Activated CD4-positive, alpha-beta memory T cell treated with anti-CD3 and anti-CD28 coated beads, Interleukin-2, amount 10 ng/mL, durations not matched to agents 7 days and 5 days (primary cell): ENCODE measurements at places on chromosomes 3 and 15.
A peak's percentile ranks its signal among the peaks of the same experiment; 100 is the strongest.

- no peak for DNase-seq
- H3K27ac ChIP-seq = no peak overlapping the region
- peaks cover 12% of the 10 kb centered on the region for H3K4me1 ChIP-seq
- H3K27me3 ChIP-seq = no peaks in the 10 kb centered on the region
- no peaks in the 10 kb centered on the region for H3K36me3 ChIP-seq
- no peak overlapping the region for H3K4me3 ChIP-seq
These were observed 171.1 kb downstream of the RORA start for GRCh38 chr15:61057830-61058529.

GRCh38 chr15:78149068-78149804, at the start of gene IDH3A:
TSS of gene IDH3A (plus strand) at chr15:78149362. CDS start at chr15:78149404, 42 bp downstream.
- peaks cover 20% of the 10 kb centered on the region for H3K36me3 ChIP-seq
- H3K4me3 ChIP-seq = peak within 1 kb of the TSS; percentile 86
- no peaks in the 10 kb centered on the region for H3K27me3 ChIP-seq
- peaks cover 41% of the 10 kb centered on the region for H3K4me1 ChIP-seq

- DNase-seq = peak; percentile 95
- H3K4me1 ChIP-seq = peaks cover 51% of the 10 kb centered on the region
- peak overlapping the region; percentile 85 for H3K27ac ChIP-seq
- H3K27me3 ChIP-seq = no peaks in the 10 kb centered on the region
These were observed 267.0 kb downstream of the PLCL2 start for GRCh38 chr3:17151598-17152373.

GRCh38 chr3:190709351-190709773, 153.1 kb downstream of the GMNC start:
- H3K4me3 ChIP-seq = no peak overlapping the region
- no peaks in the 10 kb centered on the region for H3K4me1 ChIP-seq
- peaks cover 15% of the 10 kb centered on the region for H3K27me3 ChIP-seq
- DNase-seq = no peak

GRCh38 chr3:31420311-31420710, 112.4 kb upstream of the STT3B start:
- no peaks in the 10 kb centered on the region for H3K36me3 ChIP-seq
- peaks cover 12% of the 10 kb centered on the region for H3K4me1 ChIP-seq
- H3K27ac ChIP-seq = no peak overlapping the region
- no peak for DNase-seq
- H3K4me3 ChIP-seq = no peak overlapping the region

DNA sequence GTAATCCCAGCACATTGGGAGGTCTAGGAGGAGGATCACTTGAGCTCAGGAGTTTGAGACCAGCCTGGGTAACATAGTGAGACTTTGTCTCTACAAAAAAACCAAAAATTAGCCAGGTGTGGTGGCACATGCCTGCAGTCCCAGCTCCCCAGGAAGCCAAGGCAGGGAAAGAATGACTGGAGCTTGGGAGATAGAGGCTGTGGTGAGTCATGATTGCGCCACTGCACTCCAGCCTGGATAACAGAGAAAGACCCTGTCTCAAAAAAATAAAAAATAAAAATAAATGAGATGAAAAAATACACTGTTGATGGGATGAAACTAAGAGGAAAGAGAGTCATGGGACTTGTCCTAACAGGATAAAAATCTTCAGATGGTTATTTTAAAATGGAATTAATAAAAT, 137.6 kb downstream of the IMPG2 start:
- H3K4me1 ChIP-seq = no peaks in the 10 kb centered on the region
- H3K36me3 ChIP-seq = no peaks in the 10 kb centered on the region
- no peaks in the 10 kb centered on the region for H3K27me3 ChIP-seq
- no peak for DNase-seq
- no peak overlapping the region for H3K4me3 ChIP-seq

GRCh38 chr3:37913522-37913921, 51.8 kb downstream of the CTDSPL start:
- H3K4me3 ChIP-seq = no peak overlapping the region
- no peak overlapping the region for H3K27ac ChIP-seq

DNA sequence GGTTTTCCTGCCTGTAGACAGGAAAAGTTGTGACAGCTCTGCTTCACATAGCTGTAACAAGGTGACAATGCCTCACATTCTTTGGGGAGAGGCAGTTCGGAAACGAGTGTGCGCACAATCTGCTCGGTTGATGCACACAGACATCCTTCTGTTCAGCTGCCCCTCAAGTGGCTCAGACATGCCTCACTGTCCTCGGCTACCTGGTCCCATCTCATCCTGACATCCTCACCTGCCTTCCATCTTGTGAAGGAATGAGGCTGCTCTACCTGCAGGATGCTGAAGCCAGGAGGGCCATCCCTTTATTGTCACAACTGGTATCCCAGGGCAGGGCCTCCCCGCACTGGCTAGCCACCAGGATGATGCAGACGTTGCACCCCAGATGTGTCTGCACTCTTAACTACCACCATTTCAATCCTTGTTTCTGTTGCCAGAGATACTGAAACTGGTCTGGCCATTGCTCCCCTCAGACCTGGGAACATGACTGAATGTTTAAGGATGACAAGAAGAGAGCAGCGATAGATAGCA, 19.4 kb downstream of the SRPRB start:
- H3K27me3 ChIP-seq = no peaks in the 10 kb centered on the region
- no peak overlapping the region for H3K4me3 ChIP-seq
- DNase-seq = no peak
- peaks cover 50% of the 10 kb centered on the region for H3K36me3 ChIP-seq
- no peak overlapping the region for H3K27ac ChIP-seq

DNA sequence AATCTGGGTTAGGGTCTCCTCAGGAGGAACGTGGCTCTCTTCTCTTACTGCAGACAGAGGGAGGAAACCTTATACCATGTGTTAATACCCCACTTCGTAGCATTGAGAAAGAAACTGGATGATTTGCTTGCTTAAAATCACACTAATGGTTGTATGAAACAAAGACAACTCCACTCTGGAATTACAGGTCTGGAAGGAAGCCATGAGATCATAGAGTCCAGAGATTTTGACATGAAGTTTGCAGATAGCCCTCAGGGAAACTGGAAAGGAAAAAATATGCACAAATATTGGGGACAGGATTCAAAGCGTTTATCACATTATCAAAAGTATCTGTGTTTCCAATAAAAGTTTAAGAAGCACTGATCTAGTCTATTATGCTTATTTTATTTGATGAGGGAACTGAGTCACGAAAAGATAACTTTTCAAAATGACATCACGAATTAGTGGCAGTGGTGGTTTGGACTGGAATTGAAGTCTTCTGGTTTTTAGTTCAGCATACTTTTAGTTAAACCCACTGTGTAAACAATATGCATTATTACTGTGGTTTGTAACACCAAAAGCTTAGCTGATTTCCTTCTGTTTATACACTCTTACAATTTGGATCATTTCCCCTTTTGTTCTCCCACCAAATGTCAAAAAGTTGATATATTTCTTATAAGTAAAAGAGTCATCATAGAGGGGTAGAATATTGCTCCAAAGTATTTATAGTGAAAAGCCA, 16.8 kb downstream of the FGF7 start:
- no peak overlapping the region for H3K27ac ChIP-seq
- no peak overlapping the region for H3K4me3 ChIP-seq
- no peaks in the 10 kb centered on the region for H3K36me3 ChIP-seq
- H3K27me3 ChIP-seq = no peaks in the 10 kb centered on the region
- DNase-seq = no peak

DNA sequence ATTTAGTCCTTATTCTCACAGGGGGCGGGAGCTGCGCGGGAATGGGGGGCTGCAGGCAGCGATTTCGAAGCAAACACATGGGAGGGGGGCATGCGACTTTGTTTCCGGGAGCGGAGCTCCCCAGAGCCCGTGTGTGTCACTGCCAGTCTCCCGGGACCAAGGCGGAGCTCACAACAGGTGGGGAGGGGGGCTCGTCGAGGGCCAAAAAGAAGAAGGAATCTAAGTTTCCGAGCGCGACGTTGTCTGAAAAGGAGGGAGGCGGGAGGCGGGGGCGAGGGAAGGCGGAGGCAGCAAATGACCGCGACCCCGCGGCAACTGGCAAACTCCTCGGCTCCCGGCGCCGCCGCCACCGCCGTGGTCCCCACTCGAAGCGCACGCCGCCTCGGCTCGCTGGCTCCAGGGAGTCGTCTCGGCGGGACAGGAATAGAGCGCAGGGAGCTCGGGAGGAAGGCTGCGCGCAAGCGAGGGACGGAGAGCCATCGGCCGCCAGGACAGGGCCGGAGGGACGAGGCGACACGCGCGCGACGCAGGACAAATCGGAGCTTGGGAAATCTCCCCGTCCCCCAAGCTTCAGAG, 1.4 kb downstream of the FOXP1 start:
- H3K4me3 ChIP-seq = peak overlapping the region; percentile 82
- peak overlapping the region; percentile 67 for H3K27ac ChIP-seq
- H3K4me1 ChIP-seq = peaks cover 41% of the 10 kb centered on the region
- peaks cover 15% of the 10 kb centered on the region for H3K27me3 ChIP-seq
- peak; percentile 35 for DNase-seq
- H3K36me3 ChIP-seq = no peaks in the 10 kb centered on the region

DNA sequence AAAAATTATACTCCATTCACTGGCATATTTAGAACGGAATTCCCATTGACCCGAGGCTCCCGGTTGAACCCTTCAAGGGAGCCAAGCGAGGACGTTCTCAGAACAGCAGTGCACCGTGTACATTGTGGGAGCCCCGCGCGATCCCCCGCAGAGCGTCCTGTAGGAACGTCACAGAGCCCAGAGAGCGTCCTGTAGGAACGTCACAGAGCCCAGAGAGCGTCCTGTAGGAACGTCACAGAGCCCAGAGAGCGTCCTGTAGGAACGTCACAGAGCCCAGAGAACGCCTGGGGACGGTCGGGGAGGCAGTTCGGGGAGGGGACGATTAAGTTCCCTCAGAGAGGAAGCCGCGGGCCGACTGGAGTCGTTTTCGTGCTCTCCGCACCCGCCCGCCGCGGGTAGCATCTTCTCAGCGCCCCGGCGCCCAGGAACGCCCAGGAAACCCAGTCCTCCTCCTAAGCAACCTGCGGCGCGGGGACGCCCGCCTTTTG, 506 bp upstream of the ATP1B3 start:
- H3K27me3 ChIP-seq = no peaks in the 10 kb centered on the region
- peaks cover 17% of the 10 kb centered on the region for H3K36me3 ChIP-seq
- peaks cover 41% of the 10 kb centered on the region for H3K4me1 ChIP-seq
- peak overlapping the region; percentile 90 for H3K27ac ChIP-seq
- H3K4me3 ChIP-seq = peak overlapping the region; percentile 84

DNA sequence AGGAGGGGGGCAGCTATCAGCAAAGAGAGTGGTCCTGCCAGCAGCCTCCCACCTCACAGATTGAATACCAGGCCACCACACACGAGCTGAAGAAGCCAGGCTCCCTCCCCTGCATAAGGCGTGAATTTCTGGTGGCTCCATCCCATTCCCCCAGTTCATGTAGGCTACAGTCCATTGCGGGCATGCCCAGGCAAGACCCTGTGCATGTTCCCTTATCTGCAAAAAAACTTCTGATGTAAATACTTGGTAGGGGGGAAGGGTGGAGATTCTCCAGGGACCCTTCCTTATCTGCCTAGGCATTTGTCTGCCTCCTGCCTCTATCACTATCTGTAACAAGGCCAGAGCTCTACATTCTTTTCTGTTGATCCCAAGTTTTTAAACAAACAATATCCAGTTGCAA, 27.6 kb upstream of the UBP1 start:
- no peak overlapping the region for H3K27ac ChIP-seq
- no peak for DNase-seq
- no peak overlapping the region for H3K4me3 ChIP-seq
- no peaks in the 10 kb centered on the region for H3K27me3 ChIP-seq

GRCh38 chr3:129506231-129506742, 22.2 kb upstream of the RHO start:
- H3K4me3 ChIP-seq = no peak overlapping the region
- H3K4me1 ChIP-seq = peaks cover 8% of the 10 kb centered on the region
- H3K27ac ChIP-seq = no peak overlapping the region
- no peaks in the 10 kb centered on the region for H3K36me3 ChIP-seq
- no peaks in the 10 kb centered on the region for H3K27me3 ChIP-seq
- DNase-seq = no peak

DNA sequence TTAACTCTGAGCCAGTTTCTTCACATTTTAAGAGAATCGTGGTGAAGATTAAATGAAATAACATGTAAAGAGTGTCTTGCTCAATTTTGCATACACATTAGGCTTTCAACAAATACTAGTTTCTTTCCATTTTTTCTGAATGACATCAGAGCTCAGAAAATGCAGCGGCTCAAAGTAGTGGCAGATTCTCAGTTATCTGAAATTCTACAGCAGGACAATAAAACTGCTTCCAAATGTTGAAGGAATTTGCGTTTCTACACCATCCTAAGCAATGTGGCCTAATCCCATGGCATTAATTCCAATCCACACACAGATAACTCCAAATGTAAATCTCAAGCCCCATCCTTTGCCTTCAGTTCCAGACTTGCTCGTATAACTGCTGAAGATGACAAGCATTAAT, 115.8 kb downstream of the PLCH1 start:
- no peak for DNase-seq
- no peaks in the 10 kb centered on the region for H3K4me1 ChIP-seq
- no peaks in the 10 kb centered on the region for H3K36me3 ChIP-seq
- H3K27ac ChIP-seq = no peak overlapping the region
- no peak overlapping the region for H3K4me3 ChIP-seq

- H3K36me3 ChIP-seq = no peaks in the 10 kb centered on the region
- no peaks in the 10 kb centered on the region for H3K27me3 ChIP-seq
- H3K4me1 ChIP-seq = no peaks in the 10 kb centered on the region
- no peak for DNase-seq
- H3K27ac ChIP-seq = no peak overlapping the region
These were observed 19.4 kb upstream of the SKOR1 start for GRCh38 chr15:67805666-67806516.

DNA sequence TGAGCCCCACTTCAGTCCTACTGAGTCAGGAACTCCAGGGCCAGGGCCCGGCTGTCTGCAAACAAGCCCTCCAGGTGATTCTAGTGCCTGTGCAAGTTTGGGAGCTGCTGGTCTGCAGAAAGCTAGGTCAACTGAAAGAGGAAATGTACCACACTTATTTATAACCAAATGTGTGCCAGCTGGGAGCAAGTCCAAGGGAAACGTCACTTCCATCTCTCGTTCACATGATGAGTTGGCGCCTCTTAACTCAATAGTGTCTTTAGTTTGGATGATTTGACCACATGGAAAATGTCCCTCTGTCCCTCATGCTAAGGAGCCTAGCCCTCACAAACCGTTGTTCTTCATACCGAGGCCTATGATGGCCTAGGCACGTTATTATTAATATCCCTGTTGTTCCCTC, 43.2 kb downstream of the GOLGA8S start:
- H3K27ac ChIP-seq = no peak overlapping the region
- H3K36me3 ChIP-seq = no peaks in the 10 kb centered on the region
- DNase-seq = no peak
- H3K4me1 ChIP-seq = no peaks in the 10 kb centered on the region

- H3K36me3 ChIP-seq = no peaks in the 10 kb centered on the region
- peaks cover 9% of the 10 kb centered on the region for H3K27me3 ChIP-seq
These were observed 60.3 kb upstream of the IQSEC1 start for GRCh38 chr3:13133471-13133981.

GRCh38 chr15:49650676-49651075, 29.8 kb downstream of the DTWD1 start:
- H3K27ac ChIP-seq = no peak overlapping the region
- H3K4me1 ChIP-seq = no peaks in the 10 kb centered on the region
- no peaks in the 10 kb centered on the region for H3K36me3 ChIP-seq
- DNase-seq = no peak
